ENCODE measurements at places on chromosomes 2 and 18. TPM values are rescaled to one million over a fixed set of nuclear protein-coding genes. Genes with fewer than 3 reads are reported as not detected.

MROH2A gene
- total RNA-seq: not detected

- H3K27me3 ChIP-seq: no peaks in the 10 kb centered on the region
- H3K4me1 ChIP-seq: peaks cover 9% of the 10 kb centered on the region
- H3K36me3 ChIP-seq: peaks cover 50% of the 10 kb centered on the region
- no peak for DNase-seq
- no peak overlapping the region for H3K4me3 ChIP-seq
Measured at GRCh38 chr2:233164128-233164635, 87.3 kb upstream of the ATG16L1 start.

DNA sequence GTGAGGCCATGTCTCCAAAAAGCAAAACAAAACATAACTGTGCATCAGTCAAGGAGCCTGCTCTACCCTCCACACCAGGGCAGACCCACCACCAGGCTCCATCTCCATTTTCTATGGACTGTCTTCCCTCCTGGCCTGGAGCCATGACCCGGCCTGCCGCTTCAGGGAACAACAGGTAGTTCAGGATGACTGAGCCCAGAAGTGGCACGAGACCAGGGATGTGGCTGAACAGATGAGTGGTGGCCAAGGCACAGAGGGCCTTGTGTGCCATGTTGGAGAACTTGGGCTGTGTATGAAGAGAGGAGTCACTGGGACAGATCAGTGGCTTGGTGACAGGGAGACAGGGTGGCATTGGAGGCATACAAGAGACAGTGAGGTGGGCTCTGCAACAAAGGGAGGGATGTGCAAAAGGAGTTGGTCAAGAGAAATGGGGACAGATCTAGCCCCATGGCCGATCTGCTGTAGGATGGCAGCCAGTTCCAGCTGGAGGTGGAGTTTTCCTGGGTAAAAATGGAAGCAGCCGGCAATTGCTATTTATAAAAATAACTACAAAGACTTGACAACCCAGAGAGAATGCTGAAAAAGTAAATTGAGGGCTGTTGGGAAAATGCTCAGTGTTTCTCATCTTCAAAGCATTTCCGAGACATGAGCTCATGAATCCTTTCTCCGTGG, 35.0 kb downstream of the TMEM177 start:
- H3K4me1 ChIP-seq: no peaks in the 10 kb centered on the region
- no peak overlapping the region for H3K4me3 ChIP-seq
- no peaks in the 10 kb centered on the region for H3K27me3 ChIP-seq

- H3K4me1 ChIP-seq: peaks cover 29% of the 10 kb centered on the region
- H3K27me3 ChIP-seq: peaks cover 1% of the 10 kb centered on the region
- peaks cover 35% of the 10 kb centered on the region for H3K36me3 ChIP-seq
- peak; percentile 63 for DNase-seq
- H3K27ac ChIP-seq: peak overlapping the region; percentile 97
- H3K4me3 ChIP-seq: peak overlapping the region; percentile 99
Measured at GRCh38 chr2:8682719-8683667, 1.1 kb downstream of the ID2 start.

- peaks cover 30% of the 10 kb centered on the region for H3K27me3 ChIP-seq
- no peaks in the 10 kb centered on the region for H3K36me3 ChIP-seq
- H3K27ac ChIP-seq: no peak overlapping the region
- DNase-seq: no peak
Measured at GRCh38 chr2:172299741-172300140, 127.6 kb upstream of the ITGA6 start.

GRCh38 chr2:156343940-156344301, 11.4 kb upstream of the NR4A2 start:
- no peak overlapping the region for H3K27ac ChIP-seq
- no peak for DNase-seq
- H3K4me1 ChIP-seq: peaks cover 39% of the 10 kb centered on the region
- no peak overlapping the region for H3K4me3 ChIP-seq
- H3K27me3 ChIP-seq: no peaks in the 10 kb centered on the region
